ENCODE measurements at places on chromosomes 11 and 22. TPM values are rescaled to one million over a fixed set of nuclear protein-coding genes. Genes with fewer than 3 reads are reported as not detected.

Gene SERPINH1
- total RNA-seq: 109 TPM

Gene VSTM5
- not detected for total RNA-seq

Gene AGBL2
- 1.4 TPM for total RNA-seq

Gene KRTAP5-9
- not detected for total RNA-seq

Gene MFNG
- total RNA-seq: 2.7 TPM

Gene GVQW3
- total RNA-seq: 1.4 TPM

Gene OR51I2
- not detected for total RNA-seq

Gene MISFA
- 1.9 TPM for total RNA-seq

Gene APOA4
- not detected for total RNA-seq

Gene GLYAT
- not detected for total RNA-seq

Gene PAMR1
- not detected for total RNA-seq

Gene TPH1
- total RNA-seq: not detected

Gene TEX12
- not detected for total RNA-seq

Gene MS4A4A
- not detected for total RNA-seq

Gene RAG2
- not detected for total RNA-seq

Gene C11orf87
- total RNA-seq: 0.01 TPM

Gene TUB
- total RNA-seq: 8.9 TPM

Gene SUSD2
- total RNA-seq: 59.0 TPM

Gene DDTL
- 1.8 TPM for total RNA-seq

Gene RASSF10
- 10.7 TPM for total RNA-seq

Gene GRM5
- total RNA-seq: not detected

Gene TEX54
- not detected for total RNA-seq

Gene OR4D5
- total RNA-seq: not detected

Gene P2RY2
- total RNA-seq: 8.9 TPM

Gene LAYN
- total RNA-seq: 5.3 TPM

Gene OTOG
- total RNA-seq: not detected

Gene TRIM51
- total RNA-seq: not detected

Gene OR52I1
- total RNA-seq: not detected

Data from A549 treated with DMSO at 1 μM for 4 hours (cell line).